ENCODE measurements at places on chromosomes 16 and 17.
A peak's percentile ranks its signal among the peaks of the same experiment; 100 is the strongest.

GRCh38 chr16:7755347-7755882 lies 422.8 kb downstream of the RBFOX1 start:
- no peak for DNase-seq

DNA sequence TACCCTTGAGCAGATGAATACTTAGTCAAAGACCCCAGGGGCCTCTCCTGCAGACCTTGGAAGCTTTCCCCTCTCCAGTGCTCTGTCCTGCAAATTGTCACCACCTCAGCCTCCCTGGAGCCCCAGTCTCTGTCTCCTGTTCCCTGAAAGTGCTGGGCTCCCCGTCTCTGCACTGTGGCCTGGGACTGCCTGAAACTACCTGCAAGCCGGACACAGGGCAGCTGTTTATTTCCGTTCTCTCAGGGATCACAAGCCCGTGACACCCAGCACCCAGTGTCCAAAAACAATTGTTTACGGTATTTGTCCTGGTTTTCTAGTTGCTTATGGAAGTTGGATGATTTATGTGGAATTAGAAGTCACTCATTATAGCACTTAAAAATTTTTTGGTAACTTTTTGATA lies 81.6 kb upstream of the CHMP6 start:
- DNase-seq: no peak

GRCh38 chr17:82400830-82401229 lies 17.3 kb upstream of the HEXD start:
- DNase-seq: no peak

- DNase-seq: no peak
Measured at GRCh38 chr17:47981462-47981861, 10.5 kb downstream of the CDK5RAP3 start.

GRCh38 chr16:1426734-1427471 lies 4.0 kb upstream of the PERCC1 start:
- no peak for DNase-seq

- DNase-seq: no peak
Measured at GRCh38 chr16:21727344-21727743, 63.6 kb downstream of the OTOA start.

DNA sequence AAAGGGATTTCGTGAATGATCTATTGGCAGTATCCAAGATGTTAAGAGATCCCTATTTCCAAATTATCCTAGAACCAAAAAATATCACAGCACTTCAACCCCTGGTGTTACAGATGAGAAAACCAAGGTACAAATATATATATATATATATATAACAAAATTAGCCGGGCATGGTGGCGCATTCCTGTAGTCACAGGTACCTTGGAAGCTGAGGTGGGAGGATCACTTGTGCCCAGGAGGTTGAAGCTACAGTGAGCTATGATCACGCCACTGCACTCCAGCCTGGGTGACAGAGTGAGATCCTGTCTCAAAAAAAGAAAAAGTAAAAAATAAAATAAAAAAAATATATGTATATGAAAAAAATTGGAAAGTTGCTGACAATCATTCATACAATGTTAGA lies 637 bp upstream of the CLN3 start:
- DNase-seq: no peak

- no peak for DNase-seq
Measured at GRCh38 chr17:79280010-79280409, 205.4 kb downstream of the ENGASE start.

DNA sequence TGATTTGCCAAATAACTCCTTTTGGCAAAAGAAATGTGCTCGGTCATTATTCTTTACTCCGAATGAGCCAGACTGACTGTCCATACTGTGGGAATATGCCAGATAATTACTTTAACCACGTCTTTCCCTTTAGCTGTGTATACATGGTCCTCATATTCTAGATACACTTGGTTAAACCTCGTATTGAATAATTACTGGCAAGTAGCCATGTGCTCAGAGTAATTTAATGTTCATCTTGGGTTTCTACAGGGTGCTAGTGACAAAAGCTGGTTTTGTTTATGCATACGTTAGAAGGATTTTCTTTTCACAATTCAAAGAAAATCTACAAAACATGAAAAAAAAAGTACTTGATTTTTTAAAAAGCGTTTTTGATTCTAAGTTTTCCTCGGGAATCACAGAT lies 540.3 kb downstream of the KCNJ2 start:
- DNase-seq: no peak

- DNase-seq: no peak
Measured at GRCh38 chr16:84833144-84833500, 13.3 kb downstream of the CRISPLD2 start.

- DNase-seq: no peak
Measured at GRCh38 chr17:65219124-65219523, 82.0 kb downstream of the RGS9 start.

DNA sequence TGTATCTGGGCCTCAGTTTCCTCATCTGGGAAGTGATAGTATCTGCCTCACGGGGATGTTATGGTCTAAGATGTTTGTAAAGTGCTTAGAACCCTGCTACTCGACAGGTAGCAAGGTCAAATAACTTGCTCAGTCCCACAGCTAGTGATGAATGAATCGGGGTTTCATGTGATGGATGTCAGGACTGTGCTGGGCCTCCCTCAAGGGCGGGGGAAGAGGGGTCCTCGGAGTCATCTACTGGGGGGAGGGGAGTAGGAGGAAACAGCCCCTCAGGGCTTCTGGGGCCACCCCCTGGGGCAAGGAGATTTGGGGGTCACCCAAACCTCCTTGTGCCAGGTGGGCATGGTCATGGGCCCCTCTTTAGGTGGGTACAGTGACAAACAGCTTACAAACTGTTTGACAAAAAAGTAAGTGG lies 732 bp downstream of the PNPO start:
- no peak for DNase-seq

GRCh38 chr16:84537491-84538151 lies 33.2 kb upstream of the MEAK7 start:
- no peak for DNase-seq

- no peak for DNase-seq
Measured at GRCh38 chr16:58462997-58463941, 36.7 kb upstream of the NDRG4 start.

DNA sequence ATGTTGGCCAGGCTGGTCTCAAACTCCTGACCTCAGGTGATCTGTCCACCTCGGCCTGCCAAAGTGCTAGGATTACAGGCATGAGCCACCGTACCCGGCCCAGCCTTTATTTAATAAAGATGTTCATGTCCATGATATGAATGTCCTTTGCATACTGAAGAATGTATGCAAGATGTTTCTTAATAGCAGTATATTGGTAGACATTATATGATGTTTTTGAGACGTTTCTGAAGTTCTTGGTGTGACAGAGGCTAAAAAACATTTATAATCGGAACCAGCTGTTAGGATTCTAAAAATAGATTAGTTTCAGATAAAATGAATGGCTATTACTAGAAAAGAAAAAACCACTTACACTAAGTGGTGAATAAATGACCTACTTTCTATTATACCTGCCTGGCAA lies 11.8 kb downstream of the PDZD9 start:
- no peak for DNase-seq

DNA sequence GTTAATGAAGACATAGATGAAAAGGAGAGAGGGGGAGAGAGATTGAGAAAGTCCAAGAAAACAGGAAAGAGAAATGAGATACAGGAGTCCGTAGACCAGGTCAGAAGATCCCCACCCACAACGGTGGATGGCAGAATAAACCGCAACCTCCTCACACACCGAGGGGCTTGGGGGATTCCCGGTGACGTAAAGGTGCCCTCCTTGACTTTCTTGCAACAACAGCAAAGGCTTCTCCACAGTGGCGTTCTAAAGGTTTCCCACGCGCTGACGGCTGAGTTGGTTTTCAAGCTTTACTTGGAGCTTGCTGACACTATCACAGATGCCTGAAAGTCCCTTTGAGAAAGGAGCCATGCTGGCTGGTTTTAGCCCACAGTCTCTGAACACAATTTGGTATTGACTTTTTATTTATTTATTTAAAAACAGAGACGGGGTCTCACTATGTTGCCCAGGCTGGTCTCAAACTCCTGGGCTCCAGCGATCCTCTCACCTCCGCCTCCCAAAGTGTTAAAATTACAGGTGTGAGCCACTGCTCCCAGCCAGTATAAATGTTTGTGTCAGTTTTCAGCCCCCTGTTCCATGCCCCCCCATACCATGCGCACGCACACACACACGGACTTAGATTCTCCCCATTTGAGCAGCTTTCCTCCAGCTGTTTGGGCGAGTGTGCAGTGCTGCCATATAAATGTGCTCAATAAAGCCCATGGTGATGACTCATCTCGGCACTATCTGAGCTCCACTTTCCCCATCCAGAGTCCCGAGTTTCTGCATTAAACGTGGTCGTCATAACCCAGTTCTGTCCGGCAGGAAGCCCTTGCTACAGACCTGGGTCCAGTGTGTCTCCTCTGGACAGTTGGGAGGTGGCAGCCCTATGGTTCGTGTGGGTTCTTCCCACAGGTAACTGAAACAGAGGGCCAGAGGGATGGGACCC lies 33.0 kb upstream of the SEC14L1 start:
- DNase-seq: no peak

GRCh38 chr17:80243526-80244433 lies 16.9 kb upstream of the RNF213 start:
- no peak for DNase-seq

DNA sequence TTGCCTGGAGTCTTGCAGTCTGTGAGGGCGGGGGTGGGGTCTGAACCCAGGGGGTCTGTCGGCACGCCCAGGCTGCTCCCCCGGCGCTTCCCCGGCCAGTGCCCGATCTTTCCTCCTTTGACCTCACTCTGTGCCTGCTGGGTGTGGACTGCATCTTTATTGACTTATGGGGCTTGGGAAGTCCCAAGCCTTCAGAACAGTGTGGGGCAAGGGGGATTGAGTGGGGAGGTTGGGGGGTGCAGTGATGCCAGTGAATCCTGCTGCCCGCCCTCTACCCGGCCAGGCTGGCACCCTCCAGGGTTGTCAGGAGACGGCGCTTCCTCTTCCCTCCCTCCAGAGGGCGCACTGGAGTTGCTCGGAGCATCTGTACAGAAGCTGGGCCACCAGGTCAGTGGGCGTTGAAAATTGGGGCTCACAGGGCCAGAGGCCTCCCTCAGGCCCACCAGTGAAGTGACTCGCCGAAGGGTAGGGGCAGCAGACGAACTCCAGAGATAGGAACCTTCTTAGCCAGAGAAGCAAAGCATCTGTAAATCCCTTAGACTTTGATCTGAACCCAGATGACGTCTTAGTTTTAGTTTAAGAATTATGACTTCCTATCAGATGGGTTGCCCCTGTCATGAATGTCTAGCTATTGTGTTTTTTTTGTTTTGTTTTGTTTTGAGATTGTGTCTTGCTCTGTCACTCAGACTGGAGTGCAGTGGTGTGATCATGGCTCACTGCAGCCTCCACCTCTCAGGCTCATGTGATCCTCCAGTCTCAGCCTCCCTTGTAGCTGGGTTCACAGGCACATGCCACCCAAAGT lies 184.8 kb upstream of the CIBAR2 start:
- no peak for DNase-seq

GRCh38 chr16:68724797-68725196 lies 12.3 kb upstream of the CDH1 start:
- DNase-seq: no peak

DNA sequence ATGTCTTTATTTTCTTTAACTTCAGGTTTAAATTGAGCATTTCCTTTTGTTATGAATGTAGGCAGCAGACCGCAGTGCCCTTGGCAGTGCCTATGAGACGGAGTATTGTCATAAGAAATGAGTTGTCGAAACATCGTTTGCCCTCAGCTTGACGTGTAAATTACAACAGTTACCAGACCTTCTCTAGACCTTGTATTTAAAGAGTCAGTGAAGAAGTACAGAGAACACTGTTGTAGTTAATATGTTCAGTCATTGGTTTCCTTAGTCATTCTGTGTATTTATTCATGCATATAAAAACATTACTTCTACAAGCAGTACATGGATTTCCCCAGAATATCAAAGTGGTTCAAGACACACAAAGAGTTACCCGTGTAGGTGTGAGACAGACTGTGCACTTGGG lies 19.0 kb downstream of the IRF8 start:
- no peak for DNase-seq

DNA sequence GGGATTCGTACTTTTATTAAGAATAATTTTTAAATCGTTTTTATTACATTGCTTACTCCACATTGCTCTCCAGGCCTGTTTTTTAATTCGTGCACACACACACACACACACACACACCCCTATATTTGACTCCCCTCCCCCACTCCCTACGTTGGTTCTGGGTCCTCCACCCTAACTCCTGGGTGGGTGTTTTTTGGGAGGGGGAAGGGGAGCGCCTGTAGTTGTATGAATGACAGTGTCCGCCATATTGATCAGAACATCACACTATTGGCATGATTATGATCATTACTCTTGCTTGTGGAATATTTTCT lies 1.3 kb downstream of the GNAO1 start:
- DNase-seq: no peak

DNA sequence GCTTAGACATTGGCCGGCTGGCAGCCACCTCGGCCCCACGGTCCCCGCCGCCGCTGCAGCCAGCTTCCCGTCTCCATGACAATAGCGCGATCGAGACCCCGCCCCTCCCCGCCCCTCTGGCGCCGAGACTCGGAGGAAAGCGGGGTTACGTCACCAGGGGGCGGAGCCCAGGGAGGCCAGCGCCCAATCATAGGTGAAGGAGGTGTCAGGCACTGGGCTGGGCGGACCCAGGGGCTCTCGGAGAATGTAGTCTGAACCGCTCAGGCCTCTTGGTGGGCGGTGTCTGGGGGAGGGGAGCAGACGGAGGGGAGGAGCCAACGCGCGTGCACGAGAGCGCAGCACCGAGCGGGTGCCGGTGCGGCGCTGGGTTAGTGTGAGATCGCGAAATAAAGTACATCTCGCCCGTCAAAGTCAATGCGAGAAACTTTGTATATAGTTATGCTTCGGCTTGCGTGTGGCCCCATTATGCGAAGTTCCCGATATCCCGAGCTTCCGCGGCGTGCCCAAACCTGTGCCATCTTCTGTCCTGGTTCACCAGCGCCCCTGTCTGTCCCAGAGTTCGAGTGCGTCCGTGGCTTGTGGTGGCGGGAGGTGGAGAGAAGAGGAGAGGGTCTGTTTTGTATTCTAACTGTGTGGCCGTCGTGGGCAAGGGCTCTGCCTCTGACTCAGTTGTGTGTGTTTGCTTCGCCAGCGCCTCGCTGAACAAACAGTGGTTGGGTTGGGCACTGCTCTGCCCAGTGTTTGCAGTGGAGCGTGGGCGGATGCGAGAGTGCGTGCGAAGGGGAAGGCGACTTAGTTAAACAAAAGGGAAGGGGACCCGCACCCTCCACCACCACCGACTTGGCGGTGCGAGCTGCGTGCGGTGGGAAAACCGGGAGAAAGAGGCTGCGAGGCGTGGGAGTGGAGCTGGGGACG lies 1.3 kb upstream of the IRX5 start:
- DNase-seq: peak; percentile 49

- no peak for DNase-seq
Measured at GRCh38 chr17:61524319-61524718, 66.7 kb downstream of the NACA2 start.
